Cortex of kidney (tissue), 1 donor: ENCODE measurements at places on chromosomes 4 and X.

GRCh38 chr4:138005486-138005885 lies 236.7 kb downstream of the SLC7A11 start:
- no peak for DNase-seq

- DNase-seq, result no peak
Observed at GRCh38 chrX:117094149-117094548, 631.4 kb upstream of the CT83 start.

DNA sequence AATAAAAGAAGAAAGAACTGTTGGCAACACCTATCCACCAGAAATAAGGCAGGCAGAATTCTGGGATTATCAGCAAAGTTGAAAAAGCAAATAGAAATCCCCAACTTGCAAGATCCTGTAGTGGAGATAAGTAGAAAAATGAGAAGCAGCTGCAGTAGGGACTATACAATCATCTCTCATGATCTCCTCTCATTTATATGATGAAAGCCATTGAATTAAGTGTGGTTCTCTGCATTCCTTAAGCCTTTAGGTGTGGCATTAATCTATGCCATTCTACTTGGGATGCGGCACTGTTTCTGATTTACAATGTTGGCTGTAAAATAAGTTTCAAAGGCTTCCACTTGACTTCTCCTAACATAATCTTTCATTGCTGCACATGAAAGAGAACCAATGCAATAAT lies 869.8 kb downstream of the TRAM1L1 start:
- no peak for DNase-seq

GRCh38 chr4:52848254-52848653 lies 13.9 kb upstream of the RASL11B start:
- no peak for DNase-seq

DNA sequence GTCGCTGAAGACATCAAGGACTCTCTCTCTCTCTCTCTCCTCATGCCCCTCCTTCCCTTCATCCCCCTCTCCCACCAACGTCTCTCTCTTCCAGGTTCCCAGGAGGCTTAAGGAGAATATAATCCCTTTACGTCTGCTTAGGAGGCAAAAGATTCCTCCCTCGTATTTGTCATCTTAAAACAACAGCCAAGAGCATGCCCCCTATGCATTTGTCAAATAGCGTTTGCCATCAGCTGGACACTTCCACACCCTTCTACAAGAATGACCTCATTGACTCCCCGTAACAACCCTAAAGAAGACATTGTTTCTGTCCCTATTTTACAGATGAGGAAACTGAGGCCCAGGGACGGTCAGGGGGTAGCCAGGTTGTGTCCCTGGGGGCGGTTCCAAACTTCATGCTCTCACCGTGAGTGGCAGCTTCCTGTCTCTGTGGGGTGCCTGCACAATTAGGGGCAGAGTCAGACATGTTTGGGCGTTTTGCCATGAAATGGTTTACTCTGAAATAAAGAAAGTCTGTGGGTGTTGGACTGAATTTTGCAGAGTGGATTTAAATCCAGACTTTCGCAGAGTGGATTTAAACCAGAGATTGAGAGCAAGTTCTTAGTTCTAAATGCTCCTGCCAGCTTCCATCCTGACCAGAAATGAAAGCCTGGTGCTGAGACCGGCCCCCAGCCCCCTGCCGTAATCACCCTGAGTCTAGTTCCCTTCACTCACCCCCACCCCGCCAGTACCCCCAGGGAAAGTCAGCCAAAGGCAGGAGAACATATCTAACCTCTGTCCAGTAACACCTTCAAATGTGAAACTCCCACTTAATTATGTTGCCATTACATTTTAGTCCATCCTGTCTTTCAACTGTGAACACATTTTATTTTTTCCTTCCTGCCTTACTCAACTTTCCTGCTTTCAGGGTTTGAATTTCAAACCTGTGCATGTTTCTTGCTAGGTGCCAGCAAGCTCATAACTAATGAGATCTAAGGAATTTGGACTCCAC lies 44.3 kb upstream of the TBL1X start:
- no peak for DNase-seq

GRCh38 chrX:123322536-123322935 lies 138.5 kb downstream of the GRIA3 start:
- DNase-seq, result no peak

DNA sequence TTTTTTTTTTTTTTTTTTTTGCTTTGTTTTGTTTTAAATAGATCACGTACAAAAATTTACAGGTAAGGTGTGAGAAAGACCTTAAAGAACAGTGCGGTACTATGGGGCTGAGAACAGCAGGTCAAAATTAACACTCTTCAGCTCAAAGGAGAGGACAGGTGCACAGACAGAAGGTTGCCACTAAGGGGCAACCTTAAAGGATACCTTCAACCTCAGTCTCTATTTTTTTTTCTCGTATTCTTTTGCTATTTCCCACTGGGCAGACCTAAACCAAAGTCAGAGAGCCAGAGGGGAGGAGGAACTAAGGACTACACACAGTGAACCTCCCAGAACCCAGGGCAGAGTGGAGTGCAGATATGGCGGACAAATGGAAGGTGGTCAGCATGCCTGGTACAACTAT lies 1984.3 kb upstream of the IGFBP7 start:
- no peak for DNase-seq

DNA sequence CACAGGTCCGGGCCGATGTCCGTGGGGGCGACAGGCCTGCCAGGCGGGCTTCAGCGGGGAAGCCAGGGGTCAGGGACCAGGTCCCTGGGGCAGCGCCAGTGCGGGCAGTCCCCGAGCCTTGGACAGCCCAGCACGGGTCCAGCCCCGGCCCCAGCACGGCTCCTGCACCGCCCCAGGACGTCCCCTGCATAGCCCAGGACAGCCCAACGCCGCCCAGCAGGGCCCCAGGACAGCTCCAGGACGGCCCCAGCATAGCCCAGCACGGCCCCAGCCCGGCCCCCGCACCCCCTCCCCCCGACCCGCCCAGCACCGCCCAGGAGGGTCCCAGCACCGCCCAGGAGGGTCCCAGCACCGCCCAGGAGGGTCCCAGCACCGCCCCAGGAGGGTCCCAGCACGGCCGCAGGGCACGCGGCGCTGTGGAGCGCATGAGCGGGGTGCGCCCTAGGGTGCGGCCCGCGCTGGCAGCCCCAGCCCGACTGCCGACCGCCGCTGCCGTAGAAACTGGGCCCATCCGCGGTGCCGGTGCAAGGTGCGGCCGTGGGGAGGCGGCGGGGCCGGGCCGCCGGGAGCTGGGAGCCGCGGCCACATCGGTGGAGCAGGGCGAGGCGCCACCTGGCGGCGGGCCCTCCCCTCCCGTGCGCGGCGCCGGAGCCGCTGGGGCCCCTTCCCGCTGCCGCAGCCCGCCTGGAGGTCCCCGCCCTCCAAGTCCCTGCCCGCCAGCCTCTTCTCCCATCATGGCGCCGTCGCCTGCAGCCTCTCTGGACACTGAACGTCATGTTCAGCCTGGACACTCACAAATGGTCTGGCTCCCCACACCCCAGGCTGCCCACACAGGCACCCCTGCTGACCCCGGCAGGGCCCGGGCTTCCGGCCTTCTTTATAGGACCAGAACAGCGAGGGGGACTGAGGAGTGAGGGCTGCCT lies 106.8 kb upstream of the NKX1-1 start:
- no peak for DNase-seq

DNA sequence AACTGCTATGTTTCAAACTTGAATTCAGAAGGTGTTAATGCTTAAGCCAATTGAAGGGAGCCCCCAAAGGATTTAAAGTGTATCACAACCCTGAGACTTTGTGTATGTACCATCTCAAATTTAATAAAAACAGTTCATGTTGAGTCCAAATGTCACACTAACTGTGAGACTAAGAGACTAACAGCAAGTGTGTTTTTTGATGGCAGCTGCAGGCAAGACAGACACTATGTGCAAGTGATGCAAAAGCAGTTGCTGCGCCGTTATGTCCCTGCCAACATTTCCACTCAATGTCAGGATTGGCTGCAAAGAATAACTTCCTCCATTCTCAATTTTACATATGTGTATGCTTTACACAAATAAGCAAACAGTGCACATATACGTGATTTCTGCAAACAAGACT lies 594.6 kb downstream of the IL15 start:
- no peak for DNase-seq

DNA sequence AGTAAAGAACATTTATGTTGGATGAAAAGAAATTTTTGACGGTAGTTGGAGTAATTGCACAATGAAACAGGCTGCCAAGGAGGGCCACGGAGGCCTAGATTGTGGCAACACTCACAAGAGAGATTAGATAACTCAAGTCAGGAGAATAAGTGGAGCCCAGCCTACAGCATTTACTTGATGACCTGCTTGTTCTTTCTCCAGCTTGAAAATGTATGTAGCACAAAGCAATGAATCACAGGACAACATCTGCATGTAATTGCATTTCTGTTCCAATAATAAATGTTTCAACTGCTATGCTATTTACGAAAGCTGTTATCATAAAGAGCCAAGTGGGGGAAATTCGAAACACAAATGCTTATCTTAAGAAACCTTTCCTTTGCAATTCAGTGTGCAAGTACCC lies 221.2 kb upstream of the MID1 start:
- DNase-seq, result no peak

DNA sequence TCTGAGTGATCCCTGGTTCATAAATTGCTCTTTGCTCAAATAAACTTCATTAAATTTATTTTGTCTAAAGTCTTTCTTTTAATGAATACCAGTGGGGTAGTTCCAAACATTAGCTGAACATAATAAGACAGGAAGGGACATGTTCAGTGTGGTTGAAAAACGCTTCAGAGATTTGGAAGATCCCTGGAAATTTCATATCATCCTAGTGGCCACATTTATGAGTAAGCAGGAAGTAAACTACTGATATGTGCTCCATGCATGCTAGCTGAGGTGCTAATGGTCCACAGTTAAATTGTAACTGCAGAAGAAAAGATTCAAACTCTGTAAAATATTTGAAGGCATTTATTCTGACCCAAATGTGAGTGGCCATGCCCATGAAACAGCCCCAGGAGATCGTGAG lies 1328.7 kb downstream of the ADGRL3 start:
- DNase-seq, result no peak

DNA sequence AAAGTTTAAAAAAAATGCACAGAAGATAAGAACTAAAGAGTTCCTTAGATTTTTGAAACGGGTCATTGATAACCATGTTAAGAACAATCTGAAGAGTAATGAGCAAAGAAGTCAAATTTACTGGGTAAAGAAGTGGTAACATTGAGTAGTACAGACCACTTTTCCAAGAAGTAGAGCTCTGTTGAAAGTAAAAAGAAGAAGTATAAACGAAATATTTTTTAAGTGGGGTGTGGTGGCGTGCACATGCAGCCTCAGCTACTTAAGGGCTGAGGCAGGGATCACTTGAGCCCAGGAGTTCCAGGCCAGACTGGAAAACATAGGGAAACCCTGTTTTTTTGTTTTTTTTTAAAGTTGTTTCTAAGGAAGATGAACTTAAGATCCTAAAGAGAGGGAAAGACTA lies 68.5 kb downstream of the UBA6 start:
- DNase-seq, result no peak

GRCh38 chr4:6907658-6908191 lies 1.9 kb upstream of the TBC1D14 start:
- no peak for DNase-seq

DNA sequence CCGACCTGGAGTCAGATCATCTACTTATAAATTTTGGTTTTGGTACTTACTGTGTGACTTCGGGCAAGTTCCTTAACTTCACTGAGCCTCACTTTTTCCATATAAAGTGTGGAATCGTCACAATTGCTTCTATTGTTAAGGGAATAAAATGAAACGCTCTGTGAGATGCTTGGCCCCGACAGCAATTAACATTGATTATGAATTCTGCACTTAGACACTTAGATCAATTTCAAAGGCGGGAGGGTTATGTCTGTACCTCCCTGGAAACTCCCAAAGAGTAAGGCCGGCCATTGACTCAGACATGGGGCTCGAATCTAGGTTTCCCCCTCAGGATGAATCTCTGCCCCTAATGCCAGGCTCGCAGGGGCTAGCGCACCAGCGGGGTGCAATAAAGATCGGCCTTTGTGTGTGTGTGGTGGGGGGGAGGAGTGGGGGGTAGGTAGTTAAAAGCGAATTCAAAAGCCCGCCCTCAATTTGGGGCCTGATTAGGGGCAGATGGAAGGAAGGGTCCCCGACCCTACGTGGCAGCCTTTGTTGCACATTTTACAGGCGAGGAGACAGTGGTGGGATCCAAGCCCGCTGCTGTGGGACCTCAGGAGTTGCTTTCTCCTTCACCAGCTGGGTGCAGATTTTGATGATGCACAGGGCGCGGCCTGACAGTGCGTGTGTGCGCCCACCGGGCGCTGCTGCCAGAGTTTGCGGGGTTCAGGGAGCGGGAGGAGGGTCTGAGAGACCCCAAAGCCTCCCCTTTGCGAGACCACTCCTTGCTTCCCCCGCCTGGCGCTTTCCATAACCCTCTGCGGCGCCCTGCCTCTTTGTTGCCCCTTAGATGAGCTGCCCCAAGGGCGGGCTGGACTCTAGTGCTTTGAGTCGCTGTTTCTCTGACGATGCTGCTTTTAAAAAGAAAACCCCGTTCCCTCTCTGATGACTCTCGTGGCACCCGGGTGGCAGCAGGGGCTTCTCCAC lies 9.6 kb downstream of the MSX1 start:
- no peak for DNase-seq

GRCh38 chrX:16838202-16839066 lies 31.7 kb downstream of the RBBP7 start:
- no peak for DNase-seq

- DNase-seq, result no peak
Observed at GRCh38 chr4:88600176-88600838, 8.0 kb downstream of the HERC3 start.

GRCh38 chr4:183407128-183407585 lies 37.3 kb upstream of the CDKN2AIP start:
- DNase-seq, result no peak
